Activated T-cell treated with anti-CD3 and anti-CD28 coated beads, Interleukin-2, amount 50 U/mL, for 1 hour (primary cell): ENCODE measurements at places on chromosomes 4 and X.

- DNase-seq = no peak
These were observed 670 bp downstream of the PAPSS1 start for GRCh38 chr4:107719207-107719921.

DNA sequence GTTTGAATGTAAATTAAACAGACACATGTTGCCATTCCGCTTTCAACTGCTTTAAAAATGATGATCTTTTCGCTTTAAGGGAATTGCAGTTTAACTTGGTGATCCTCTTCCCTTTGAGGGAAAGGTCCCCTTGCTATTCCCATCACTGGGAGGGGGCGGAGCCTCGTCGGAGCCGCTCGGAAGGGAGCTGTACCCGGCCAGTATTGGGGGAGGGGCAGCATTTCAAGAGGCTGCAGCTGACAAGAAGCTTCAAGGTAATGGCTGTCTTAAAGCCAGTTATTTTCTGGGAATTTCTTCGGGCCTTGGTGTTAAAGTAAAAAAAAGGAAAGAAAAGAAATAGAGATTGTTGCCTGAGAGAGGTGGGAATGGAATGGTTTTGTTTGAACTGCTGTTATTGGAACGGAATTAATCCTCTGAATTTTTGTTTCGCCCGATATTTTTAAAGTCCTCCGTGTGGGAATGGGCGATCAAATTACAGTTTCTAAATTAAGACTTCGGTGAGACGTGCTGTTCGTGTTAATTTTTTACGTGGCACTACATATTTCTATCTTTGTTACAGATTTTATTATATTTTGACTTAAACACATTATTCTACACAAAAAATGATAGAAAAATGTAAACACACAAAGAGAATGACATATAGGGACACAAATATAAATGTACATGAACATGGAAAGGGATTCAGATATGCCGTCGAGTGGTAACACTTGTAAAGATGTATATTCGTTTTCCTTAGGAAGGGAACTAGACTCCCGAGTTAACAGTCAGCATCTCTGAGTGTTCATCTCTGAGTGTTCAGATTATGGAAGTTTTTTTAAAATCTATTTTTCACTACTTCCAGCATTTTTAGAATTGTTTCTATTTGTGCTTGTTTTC is 9.2 kb downstream of the PWWP3B start:
- no peak for DNase-seq

- DNase-seq = no peak
These were observed 38.9 kb downstream of the DTHD1 start for GRCh38 chr4:36320117-36320896.

DNA sequence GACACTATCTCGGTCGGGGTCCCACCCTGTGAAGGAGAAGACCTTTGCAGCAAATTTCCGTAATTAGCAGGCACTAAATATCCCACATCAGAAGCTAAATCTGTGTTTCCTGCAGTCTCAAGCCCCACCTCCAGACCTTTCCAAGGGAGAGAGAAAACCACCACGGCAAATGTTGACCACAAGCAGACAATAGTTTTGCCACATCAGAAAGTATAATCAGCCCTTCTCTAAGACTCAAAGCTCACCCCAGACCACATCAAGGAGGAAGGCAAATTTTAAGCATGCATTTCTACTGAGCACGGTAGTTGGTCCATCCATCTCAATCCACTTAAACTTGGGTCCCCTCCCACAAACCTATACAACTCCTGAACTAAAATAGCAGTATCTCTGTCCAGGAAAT is 398.5 kb downstream of the GPM6A start:
- DNase-seq = no peak

- DNase-seq = peak; percentile 62
These were observed 669 bp downstream of the IRF2 start for GRCh38 chr4:184473499-184474262.

- no peak for DNase-seq
These were observed 45.7 kb upstream of the INTU start for GRCh38 chr4:127586922-127587571.

DNA sequence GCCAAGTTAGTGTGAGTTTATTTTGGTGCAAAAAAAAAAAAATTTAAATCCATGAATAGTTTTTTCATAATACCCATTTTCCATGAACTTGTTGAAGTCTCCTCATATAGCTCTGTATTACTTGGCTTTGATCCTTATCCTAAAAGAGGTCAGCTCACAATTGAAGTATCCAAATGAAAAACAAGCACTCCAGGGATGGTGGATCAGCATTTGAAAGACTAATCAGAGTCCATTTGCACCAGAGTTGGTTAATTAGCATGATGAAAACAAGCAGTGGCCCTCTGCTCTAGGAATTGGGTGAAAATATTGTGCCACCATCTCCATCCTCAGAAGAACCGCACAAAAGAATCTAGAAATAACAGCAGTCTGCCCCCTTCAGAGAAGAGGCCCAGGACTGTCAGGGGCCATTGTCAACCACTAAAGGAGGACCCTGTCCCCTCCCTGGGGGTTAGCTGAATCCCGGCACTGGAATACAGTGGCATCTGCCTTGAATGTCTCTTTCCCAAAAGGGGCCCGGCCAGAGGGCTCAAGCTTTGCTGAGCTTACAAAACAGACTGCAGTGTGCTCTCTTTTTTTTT is 24.7 kb downstream of the SH3KBP1 start:
- no peak for DNase-seq

GRCh38 chr4:25908491-25908901 is 5.5 kb upstream of the SMIM20 start:
- DNase-seq = no peak

DNA sequence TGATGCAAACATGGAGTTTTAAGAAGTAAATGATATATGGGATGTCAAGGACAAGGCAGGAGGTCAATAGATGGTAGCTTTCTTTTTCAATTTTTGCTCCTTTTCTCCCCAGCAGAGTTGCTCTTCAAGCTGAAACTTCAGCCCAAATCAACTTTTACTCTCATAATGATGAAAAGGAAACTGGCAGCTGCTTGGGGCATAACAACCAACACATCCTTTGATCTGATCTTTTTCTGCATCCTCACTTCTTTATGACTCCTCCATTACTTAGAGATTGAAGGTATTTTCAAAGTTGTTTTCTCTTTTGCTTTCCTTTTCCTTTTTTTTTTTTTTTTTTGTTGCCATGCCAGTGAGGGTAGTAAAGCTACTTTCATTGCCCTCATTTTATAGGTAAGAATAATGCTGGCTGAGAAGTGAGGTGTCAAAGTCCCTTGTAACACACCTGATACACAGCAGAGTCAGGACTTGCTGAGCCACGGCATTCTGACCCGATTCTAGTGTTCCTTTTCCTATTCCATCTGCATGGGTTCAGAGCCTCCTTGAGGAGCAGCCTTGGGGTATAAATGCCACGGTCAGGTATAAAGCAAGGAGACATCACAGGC is 26.9 kb downstream of the SLC2A9 start:
- DNase-seq = no peak

DNA sequence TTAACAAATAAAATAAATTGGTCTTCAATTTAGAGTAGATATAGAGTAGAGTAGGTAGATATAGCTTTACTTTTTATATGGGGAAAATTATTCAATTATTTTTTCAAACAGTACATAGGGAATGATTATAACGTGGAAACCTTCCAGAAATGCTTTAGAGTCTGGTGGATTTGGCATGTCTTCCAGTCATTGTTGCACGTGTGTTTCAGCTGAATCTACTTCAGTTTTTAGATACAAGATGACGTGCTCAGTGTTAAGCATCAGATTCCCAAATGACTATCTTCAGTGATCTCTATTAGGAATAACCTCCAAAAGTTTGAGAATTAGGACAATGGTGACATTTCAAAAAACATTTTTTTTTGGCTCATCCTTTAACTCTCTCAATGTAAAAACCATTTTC is 616.9 kb downstream of the ANKRD50 start:
- no peak for DNase-seq

DNA sequence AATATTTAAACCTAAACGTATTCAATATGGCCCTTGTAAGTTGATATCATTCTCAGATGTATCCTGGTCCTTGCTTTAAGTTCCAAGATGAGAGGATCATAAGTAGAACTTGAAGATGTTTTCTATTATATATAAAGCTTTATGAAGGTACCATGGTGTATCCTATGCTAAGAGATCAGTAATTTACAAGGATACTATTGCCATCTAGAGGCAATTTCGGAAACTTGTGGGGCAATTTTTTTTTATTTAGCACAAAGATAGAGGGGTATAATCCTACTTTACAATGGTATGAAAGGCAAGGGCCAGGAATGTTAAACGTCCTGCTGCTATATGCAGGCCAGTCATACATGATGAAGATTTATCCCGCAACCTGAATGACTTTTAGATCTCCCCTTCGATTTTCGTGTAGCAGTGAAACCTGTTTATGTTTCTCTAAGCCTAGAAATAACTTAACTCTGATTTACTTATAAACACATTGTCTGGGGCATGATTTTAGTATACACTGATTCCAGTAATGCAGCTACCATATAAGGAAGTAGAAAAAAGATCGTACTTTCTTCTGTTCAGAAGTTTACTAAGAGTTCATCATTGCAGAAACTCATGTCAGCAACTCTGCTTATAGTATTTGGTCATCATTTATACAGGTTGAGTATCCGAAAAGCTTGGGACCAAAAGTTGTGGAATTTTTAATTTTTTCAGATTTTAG is 2.6 kb downstream of the SLC25A31 start:
- DNase-seq = no peak

DNA sequence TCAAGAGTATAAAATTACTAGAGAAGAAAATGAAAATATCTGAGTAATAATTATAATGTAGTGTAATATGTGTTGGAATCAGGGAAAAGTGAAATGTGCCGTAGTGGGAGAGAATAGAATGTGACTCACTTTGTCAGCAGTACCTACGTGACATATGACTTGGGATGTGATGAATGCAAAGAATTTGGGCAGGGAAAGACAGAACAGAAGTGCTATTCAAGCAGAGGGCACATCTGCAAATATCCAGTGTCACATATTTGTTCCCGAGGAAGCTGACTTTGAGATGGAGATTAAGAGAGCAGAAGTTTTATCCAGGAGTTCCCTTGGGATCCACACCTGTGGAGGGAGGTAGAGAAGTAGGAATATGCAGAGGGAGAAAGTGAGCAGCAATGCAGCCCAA is 69.3 kb upstream of the HS3ST1 start:
- DNase-seq = no peak

DNA sequence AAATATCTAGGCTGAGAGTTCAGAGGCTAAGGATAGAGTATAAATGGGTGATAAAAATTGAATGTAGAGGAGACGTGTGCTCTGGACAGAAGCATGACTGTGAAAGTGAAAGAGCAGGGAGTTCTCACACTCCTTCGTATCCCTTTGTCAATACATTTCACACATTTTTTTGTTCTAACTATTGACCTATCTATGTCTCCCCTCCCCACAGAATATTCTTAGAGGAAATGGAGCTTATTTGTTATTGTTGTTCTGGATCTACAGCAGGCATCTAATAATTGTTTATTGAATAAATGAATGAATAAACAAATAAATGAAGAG is 57.6 kb downstream of the ENPEP start:
- no peak for DNase-seq

DNA sequence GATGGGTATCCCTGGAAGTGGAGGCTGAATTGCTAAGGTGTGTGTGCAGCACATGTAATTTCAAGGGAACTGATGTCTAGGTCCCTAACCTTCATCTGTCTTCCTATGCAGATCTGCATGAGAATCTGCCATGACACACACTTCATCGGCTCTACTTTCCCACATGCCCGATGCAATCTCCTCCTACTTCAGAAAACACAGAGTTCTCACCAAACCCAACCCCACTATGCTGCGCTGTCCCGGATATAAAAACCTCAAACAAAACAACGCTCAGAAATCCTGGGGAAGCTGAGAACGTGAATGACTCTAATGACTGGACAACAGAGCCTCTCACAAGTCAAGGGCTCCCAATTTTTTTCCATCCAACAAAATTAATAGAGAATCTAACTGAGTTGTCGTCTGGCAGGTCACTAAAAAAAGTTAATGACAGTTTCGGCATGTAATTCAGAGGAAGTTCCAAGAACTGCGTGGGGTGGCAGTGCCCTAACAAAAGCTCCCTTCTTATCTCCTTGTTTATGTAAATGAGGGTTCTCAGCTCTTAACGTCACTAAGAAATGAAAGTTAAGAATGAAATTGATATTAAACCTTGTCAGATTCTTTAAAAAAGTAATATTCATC is 39.0 kb downstream of the STX18 start:
- peak; percentile 18 for DNase-seq

DNA sequence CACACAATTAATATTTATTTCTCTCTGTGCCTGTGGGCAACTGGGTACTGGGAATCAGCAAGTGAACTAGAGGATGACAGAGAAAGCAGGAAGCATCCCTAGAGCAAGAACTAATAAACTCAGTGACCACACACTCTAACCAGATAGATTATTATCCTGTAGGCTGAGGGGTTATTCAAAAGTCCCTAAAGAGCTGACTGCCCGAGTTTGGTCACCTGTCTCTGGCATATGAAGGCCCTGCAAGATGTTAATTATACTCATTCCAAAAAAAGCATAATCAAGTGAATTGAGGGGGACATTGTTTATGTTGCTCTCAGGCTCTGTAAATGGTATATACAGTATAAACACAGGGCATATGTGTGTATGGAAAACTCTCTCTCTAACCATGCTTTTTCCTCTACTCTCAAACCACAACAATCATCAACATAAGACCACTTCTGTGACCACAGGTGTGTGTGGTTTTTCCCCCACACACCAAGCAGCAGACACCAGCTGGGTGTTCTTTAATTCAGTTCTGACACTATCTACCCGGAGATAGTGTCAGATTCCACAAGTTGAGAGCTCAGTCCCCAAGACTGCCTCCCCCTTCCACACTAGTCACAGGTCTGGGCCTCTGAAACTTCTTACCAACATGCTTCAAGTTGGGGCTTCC is 6.2 kb upstream of the HPSE start:
- DNase-seq = peak; percentile 20

DNA sequence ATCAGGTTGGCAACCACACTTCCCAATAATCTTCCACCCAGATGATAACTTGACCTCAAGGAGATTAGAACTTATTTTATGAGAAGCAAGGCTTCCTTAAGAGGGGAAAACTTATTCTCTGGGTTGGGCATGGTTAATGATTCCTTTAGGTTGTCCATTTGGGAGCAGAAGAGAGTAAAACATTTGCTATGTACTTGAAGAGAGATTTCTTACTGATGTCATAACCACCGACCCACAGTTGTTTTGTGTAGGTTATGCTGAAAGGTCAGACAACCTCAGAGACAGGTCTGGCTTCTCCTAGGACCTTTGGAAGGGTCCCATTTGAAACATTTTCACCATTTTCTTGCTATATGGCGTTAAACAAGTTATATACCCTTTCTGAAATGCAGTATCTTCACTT is 56.1 kb downstream of the FAM114A1 start:
- DNase-seq = no peak

- DNase-seq = no peak
These were observed 399.2 kb downstream of the IL15 start for GRCh38 chr4:142035566-142035965.
